ENCODE measurements at places on chromosomes 5 and 9.

- no peak for DNase-seq
These were observed 5.3 kb upstream of the FAM120AOS start for GRCh38 chr9:93458712-93459111.

DNA sequence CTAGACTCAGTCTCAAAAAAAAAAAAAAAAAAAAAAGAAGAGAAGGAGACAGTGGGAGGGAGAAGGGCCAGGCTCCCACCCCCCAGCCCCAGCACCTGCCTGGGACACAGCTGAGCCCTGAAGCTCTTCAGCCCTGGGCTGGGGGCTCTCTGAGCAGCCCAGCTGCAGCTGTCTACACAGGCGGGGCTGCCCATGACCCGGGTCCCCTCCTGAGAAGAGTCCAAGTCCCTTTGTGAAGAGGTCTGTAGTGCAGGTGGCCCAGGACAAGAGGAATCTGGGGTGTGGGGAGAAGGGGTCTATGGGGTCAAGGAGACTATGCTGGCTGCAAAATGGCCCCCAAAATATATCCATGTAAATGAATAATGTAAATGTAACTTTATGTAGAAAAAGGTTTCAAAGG, 6.7 kb upstream of the LCN2 start:
- DNase-seq = no peak

- DNase-seq = no peak
These were observed 76.9 kb upstream of the ZNF608 start for GRCh38 chr5:124823380-124823779.

DNA sequence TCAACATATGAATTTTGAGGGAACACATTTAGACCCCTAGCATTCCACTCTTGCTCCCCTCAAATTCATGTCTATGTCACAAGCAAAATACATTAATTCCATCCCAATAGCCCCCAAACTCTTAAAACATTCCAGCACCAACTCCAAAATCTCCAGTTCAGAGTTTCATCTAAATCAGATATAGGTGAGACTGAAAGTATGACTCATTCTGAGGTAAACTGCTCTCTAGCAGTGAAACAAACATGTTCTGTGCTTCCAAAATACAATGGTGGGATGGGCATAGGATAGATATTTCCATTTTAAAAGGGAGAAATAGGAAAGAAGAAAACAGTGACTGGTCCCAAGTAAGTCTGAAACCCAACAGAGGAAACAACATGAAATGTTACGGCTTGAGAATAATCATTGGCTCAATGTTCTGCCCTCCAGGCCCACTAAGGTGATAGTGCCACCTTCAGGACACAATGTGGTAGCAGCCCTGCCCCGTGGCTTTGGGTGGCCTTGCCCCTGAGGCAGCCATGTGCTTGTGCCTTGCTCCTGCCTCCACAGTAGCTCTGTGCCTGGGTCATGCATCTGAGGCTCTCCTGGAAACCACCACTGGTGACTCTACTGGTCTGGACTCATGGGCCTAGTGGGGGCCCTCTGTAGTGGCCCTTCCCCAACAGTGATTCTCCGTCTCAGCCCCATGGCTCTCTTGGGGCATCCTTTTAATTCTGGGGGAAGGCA, 36.4 kb upstream of the IPPK start:
- no peak for DNase-seq

DNA sequence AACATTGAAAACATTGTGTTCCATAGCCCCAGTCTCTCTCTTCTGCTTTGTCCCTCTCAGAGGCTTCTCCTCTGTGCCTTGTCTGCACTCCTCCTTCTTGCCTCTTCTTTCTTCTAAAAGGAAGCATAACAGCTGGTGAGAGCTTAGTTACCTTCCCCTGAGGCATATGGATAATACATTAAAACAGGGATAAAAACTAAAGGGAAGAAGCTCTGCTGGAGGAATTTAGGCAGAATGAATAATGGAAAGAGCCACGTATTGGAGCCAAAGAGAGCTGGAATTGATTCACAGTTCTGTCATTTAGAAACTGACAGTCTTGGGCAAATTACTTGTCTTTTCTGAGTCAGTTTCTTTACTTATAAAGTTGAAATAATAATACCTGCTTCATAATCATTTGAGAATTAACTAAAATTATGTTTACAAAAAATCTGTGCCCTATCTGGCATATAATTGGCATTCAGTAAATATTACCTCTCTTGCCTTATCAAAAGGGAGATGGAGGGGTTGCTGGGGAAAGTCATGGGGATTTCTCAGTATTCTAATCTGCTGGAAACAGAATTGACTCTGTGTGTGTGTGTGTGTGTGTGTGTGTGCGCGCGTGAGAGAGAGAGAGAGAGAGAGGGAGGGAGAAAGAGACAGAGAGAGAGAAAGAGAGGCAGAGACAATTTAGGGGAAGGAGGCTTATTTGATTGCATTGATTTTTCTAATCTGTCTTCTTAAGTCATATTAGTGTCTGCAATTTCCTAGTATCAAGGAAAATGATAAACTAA, 20.2 kb downstream of the ZNF474 start:
- no peak for DNase-seq

- DNase-seq = no peak
These were observed 24.8 kb downstream of the HSPB3 start for GRCh38 chr5:54480296-54480695.

GRCh38 chr5:72558046-72558336, 50.8 kb upstream of the ZNF366 start:
- no peak for DNase-seq

- DNase-seq = no peak
These were observed 368 bp upstream of the FRMPD1 start for GRCh38 chr9:37650299-37650872.

- DNase-seq = no peak
These were observed 375.7 kb upstream of the PRR16 start for GRCh38 chr5:120088412-120088811.

GRCh38 chr5:176731506-176732160, 78.7 kb upstream of the UNC5A start:
- no peak for DNase-seq

- no peak for DNase-seq
These were observed 65.1 kb downstream of the DAP start for GRCh38 chr5:10695759-10696543.

DNA sequence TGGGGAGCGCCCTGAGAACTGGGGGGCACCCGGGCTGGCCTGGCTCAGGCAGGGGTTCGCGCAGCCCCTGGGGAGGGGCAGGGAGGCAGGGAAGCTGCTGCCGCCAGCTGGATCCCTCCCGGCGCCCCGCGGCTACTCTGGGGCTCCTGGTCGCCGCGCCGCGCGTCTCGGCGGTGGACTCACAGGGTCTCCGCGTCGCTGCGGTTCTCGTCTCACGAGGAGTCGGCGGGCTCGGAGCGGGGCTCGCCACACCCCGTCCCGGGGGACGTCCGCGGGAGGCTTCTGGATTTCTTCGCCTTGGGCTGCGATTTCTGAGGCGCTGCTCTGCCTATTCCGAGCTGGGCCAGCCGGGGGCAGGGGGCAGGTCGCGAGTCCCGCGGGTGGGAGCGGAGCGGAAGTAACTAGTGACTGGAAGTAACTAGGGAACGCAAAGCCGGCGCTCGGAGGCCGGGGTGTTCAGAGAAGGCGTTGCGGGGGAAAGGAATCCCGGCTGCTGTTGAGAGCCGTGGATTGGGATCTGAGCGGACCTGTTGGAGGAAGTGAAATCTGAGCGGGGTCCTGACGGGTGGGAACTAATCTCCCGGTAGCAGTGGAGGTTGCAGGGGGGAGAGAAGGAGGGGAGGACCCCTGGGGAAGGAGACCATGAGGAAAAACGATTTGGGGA, 511 bp downstream of the CYSTM1 start:
- DNase-seq = peak; percentile 48

DNA sequence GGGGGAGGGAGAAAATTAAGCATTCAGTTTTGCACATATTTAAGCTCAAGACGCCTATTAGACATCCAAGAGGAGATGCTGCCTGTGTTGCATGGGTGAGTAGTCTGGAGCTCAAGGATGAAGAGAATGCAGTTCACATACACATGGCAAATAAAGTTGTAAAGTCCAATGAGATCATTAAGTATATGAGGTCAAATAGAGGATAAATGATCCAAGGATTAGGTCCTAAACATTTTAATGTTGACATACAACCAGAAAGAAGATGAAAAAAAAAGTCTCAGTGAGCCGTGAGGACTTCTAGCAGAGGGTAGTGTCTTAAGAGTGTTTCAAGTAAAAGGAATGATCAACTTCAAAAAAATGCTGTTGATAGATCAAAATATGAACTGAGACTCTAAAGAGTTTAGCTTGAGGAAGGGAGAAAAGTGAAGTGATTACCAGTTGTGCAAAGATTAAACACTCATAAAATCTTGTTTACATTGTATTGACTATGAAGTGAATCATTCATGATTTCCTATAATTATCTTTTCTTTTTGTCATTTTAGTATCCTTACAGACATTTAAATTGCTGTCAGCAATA, 251.8 kb downstream of the ZNF608 start:
- DNase-seq = no peak

DNA sequence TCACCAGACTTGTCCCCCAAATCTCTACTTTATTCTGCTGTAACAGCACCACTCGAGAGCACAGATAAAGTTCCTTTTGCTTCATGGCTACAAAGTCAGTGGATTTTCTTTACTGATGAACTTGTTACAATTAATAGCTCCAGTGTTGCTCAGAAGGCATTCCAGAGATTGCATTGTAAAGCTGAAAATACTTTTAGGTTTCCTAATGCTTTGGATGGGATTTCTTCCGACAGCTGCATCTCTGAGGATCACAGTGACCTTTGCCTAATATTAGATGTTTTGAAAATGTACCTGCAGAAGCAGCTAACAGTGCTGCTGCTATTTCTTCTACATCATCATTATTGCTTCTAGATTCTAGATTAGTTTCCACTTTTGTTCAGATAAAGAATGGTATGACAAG, 58.8 kb upstream of the TMEM171 start:
- DNase-seq = no peak

DNA sequence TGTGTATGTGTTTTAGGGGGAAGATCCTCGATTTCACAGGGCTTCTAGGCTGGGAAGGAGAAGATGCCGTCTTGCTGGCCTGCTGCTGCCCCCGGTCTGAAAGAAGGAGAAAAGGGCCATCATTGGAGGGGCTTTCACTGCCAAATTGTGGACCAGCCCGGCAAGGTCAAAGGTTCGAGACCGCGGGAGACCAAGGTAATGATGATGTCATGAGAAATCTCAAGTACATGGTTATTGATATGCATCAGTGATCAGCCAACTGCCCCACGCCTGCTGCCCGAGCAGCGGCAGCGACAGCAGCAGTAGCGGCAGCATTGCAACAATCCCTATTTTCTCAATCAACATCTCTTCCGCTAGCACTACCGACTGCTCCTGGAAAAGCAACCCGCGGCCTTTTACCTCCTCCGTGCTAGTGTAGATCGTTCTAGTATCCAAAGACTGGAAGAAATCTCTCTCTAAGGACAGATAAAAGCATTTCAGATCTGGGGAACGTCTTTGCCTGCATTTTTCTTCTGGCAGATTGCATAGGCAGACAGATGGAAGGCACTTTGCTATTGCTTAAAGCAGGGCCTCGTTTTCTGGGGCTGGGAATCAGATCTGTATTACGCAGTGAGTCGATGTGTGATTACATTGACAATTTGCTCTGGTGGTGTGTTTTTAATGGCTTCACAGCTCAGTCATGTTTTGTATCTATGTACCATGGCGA, 215.3 kb downstream of the MEF2C start:
- no peak for DNase-seq

- DNase-seq = no peak
These were observed 81.4 kb upstream of the WWC1 start for GRCh38 chr5:168209997-168210396.
